ENCODE measurements at places on chromosomes 4 and X. TPM values are rescaled to one million over a fixed set of nuclear protein-coding genes. Genes with fewer than 3 reads are reported as not detected.

SPARCL1 gene
- total RNA-seq, result not detected

CRMP1 gene
- total RNA-seq, result not detected

NOP14 gene
- 21.7 TPM for total RNA-seq

ATP2B3 gene
- not detected for total RNA-seq

GPR50 gene
- not detected for total RNA-seq

ASB12 gene
- total RNA-seq, result not detected

PAK3 gene
- 0.95 TPM for total RNA-seq

USP17L21 gene
- total RNA-seq, result not detected

BEX2 gene
- total RNA-seq, result 13.8 TPM

GPC3 gene
- not detected for total RNA-seq

USO1 gene
- 71.0 TPM for total RNA-seq

AREG gene
- 2,086 TPM for total RNA-seq

TRAM1L1 gene
- 0.68 TPM for total RNA-seq

HS3ST1 gene
- total RNA-seq, result 0.94 TPM

ARX gene
- not detected for total RNA-seq

SH2D1A gene
- not detected for total RNA-seq

WDFY3 gene
- total RNA-seq, result 19.7 TPM

NKX6-1 gene
- not detected for total RNA-seq

TRAPPC2 gene
- total RNA-seq, result 7.5 TPM

PAGE2 gene
- not detected for total RNA-seq

SSX4 gene
- not detected for total RNA-seq

PRKG2 gene
- total RNA-seq, result 2.5 TPM

MAGEB4 gene
- total RNA-seq, result not detected

ADGRL3 gene
- total RNA-seq, result under 0.01 TPM

GAGE12F gene
- not detected for total RNA-seq

EVC2 gene
- 8.0 TPM for total RNA-seq

HTR2C gene
- not detected for total RNA-seq

PDCL2 gene
- not detected for total RNA-seq

ADGRG4 gene
- total RNA-seq, result not detected

RBM3 gene
- total RNA-seq, result 180 TPM

CBR4 gene
- total RNA-seq, result 15.7 TPM

PROM1 gene
- total RNA-seq, result not detected

P2RY4 gene
- not detected for total RNA-seq

THAP9 gene
- total RNA-seq, result 2.4 TPM

FBXL5 gene
- 106 TPM for total RNA-seq

EGFL6 gene
- not detected for total RNA-seq

GPC4 gene
- 2.0 TPM for total RNA-seq

HSFX2 gene
- not detected for total RNA-seq

LINC00632 gene
- 0.04 TPM for total RNA-seq

MND1 gene
- total RNA-seq, result 17.0 TPM

TMEM271 gene
- not detected for total RNA-seq

CENPVL2 gene
- not detected for total RNA-seq

C4orf33 gene
- 9.3 TPM for total RNA-seq
